A549 (cell line): ENCODE measurements at places on chromosomes 6 and 20. TPM values are rescaled to one million over a fixed set of nuclear protein-coding genes. Genes with fewer than 3 reads are reported as not detected.

DNA sequence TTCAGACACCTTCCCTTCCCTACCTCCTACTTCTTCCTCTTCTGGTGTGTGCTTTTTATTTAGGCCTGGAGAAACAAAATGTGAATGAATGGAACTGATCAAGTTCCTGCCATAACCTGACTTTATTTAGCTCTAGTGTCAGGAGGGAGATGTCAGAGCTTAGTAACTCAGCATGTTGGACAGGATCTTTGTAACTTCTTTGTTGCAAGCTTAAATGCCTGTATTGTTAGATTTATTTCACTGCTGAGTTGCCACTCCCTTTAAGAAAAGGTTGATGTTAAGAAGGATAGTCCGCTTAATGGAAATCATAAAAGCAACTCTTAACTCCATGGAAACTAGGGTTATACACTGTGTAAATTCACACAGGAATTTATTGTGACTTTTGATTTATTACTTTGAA is 2.2 kb downstream of the FAM120B start:
- no peak for DNase-seq

- no peak for DNase-seq
Observed at GRCh38 chr6:121770943-121771342, 335.5 kb downstream of the GJA1 start.

- DNase-seq: no peak
Observed at GRCh38 chr6:129699659-129700058, 10.3 kb downstream of the ARHGAP18 start.

DNA sequence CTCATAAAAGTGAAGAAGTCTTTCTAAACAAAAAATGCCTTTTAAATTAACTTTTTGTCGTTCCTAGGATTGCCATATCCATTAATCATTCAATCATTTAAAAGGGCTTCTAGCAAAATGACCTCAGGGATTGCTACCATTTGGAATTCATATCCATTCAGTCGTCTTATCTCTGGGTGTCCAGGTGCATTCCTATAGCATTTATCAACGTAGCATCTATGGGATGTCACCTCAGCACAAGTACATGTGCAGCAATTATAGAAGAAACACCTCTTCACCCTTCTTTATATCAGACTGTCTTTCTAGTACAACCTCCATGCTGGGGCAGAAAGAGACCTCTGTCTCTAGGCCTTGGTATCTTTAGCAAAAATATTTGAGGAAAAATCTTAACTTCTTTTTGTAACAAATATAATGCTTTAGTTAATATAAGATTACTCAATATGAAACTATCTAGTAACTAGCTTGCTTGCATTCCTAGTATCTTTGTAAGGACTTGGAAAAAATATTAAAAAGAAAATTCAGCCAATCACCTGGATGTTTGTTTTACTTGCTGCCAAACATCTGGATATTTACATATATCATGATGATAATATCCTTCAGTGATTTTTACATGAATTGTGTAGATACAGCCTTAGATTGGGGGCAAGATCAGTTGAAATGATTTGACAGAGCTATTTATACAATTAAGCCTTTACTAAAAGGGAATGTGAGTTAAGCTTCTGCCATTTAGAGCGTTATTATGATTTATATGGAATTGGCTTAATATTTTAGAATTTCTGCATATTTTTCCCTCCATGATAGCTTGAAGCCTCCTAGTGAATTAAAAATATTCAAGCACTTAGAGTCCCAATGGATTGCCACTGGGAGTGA is 356.8 kb downstream of the HDGFL1 start:
- no peak for DNase-seq

GRCh38 chr20:53245574-53245973 is 273.4 kb downstream of the TSHZ2 start:
- DNase-seq: no peak

- DNase-seq: no peak
Observed at GRCh38 chr6:157761331-157761921, 61.6 kb upstream of the SNX9 start.

DNA sequence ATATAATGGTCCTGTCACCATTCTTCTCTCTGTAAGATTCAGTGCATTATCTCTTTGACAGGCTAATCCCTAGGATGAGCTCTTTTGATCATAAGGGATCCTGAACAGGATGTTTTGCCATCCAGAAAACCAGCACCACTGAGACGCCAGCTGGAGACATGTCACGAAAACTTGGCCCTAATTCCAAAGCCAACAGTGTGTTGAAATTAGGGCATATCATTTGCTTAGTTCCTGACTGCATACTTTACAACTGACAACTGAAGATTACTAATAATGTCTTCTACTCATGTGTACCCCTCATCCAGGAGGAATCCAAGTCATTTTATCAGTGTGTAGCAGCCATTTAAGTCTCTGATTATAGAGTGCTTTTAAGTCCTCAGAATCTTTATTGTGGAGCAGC is 243.6 kb downstream of the KCNQ5 start:
- no peak for DNase-seq

GRCh38 chr6:142222022-142222421 is 75.0 kb downstream of the VTA1 start:
- DNase-seq: no peak

DNA sequence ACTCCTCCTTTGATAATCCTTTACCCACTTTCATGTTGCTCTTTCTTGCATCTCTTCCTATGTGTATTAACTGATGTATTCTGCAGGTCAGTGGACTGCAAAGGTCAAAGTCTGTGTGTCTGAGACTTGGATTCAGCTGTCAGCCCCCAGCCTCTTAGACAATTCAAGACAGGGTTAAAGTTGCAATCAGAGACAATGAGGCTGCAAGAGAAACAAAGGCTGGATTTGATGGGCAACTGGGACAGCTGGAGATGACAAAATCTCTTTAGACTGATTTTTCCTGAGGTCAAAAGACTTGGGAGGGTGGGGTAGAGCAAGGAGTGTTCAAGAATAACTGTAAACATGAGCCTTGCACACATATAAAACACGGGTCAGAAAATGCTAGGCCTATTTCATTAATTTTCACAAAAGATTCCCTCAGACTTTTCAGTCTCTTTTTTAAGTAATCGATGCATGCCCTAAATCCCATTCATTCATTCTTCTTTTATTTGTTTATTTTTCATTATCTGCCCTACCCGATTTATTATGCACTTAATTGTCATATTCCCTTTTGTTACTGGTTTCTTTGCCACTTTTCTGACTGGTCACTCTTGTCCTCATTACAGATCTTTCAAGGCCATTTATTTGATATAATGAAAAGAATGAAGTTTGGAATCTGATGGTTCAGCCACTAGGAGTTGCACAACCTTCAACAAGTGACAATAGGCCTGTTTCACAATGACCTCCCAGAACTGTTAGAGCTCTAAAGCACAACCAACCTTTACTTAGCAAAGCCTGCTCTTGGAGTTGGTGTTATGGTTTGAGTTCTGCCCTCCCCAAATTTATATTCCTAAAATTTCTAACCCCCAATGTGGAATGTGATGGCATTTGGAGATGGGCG is 33.8 kb upstream of the AKAP12 start:
- no peak for DNase-seq

GRCh38 chr6:170019818-170020583 is 268.6 kb downstream of the ERMARD start:
- no peak for DNase-seq

DNA sequence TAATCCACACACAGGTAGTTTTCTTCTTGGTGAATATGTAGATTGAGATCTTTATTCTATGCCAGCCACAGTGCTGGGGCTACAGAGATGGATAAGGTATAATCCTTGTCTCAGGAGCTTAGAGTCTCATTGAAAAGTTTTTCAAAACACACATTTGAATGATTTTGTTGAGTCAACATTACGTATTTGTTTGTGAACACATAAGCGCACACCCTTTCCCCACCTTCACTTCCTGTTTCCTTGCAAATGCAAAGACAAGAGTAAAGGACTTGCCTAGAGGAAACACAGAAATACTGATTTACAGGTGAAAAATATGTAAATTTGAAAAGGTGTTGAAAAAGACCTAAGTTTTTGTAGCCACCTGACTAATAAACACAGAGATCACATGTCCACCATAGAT is 27.8 kb downstream of the VAPB start:
- DNase-seq: no peak

DNA sequence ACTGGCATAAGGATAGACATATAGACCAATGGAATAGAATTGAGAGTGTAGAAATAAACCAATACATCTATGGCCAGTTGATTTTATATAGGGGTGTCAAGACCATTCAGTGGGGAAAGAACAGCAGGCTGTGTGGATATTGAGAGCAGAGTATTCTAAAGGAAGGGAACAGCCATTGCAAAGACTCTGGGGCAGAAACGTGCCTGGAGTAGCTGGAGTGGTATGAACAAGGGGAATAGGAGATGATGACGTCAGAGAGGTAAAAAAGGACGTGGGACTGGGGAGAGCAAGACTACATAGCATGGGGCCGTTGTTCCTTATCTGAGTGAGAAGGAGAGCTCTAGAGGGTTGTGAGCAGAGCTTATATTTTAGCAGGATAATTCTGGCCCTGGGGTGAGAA is 85.2 kb downstream of the TOX2 start:
- no peak for DNase-seq

DNA sequence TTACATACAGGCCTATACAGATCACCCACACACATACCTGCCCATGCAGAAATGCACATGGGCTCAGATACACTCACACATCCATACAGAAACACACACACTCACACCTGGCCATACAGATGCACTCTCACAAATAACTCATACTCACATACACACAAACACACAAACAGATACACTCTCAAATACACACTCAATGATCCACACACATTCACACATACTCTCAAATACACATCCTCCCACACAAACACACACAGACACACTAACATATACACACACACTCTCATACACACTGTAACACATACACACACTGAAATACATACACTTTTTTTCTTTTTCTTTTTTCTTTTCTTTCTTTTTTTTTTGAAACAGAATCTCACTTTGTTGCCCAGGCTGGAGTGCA is 90.7 kb downstream of the CDH22 start:
- no peak for DNase-seq

DNA sequence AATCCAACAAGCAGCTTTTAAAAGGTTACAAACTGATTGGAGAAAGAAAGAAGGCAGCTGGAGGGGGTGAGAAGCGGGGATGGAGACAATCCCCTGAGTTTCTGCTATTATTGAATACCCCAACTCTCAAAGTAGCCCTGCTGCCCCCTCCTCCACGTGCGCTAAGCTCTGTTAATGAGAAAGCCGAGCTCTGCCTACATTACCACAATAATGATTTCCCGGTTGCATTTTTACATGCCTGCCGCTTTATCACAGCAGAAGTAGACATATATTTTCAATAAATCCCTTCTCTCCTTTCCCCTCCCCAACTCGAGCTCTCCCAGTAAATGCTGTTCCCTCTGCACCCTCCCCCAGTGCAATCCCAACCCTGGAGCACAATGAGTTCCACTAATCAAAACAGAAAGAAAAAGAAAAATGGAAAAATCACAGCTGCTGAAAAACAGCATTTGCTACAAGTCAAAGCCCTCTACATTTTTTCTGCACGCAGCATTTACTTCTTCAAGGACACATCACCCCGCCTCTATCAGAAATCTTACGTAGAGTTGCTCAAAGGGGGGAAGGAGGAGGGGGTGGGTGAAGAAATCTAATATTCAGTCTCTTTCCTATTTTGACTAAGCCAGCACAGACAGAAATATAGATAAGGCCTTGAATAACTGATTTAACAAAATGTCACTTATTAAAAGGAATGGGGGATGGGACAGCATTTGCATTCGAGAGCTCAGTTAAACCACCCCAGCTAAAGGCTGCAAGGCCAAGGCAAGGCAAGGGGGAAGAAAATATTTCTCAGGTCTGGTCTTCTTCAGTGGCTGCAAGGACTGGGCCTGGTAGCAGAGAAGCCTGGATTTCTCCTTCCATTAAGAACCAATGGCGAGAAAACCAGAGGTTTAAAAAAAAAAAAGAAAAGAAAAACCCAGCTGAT is 10.7 kb downstream of the TRERF1 start:
- DNase-seq: no peak

DNA sequence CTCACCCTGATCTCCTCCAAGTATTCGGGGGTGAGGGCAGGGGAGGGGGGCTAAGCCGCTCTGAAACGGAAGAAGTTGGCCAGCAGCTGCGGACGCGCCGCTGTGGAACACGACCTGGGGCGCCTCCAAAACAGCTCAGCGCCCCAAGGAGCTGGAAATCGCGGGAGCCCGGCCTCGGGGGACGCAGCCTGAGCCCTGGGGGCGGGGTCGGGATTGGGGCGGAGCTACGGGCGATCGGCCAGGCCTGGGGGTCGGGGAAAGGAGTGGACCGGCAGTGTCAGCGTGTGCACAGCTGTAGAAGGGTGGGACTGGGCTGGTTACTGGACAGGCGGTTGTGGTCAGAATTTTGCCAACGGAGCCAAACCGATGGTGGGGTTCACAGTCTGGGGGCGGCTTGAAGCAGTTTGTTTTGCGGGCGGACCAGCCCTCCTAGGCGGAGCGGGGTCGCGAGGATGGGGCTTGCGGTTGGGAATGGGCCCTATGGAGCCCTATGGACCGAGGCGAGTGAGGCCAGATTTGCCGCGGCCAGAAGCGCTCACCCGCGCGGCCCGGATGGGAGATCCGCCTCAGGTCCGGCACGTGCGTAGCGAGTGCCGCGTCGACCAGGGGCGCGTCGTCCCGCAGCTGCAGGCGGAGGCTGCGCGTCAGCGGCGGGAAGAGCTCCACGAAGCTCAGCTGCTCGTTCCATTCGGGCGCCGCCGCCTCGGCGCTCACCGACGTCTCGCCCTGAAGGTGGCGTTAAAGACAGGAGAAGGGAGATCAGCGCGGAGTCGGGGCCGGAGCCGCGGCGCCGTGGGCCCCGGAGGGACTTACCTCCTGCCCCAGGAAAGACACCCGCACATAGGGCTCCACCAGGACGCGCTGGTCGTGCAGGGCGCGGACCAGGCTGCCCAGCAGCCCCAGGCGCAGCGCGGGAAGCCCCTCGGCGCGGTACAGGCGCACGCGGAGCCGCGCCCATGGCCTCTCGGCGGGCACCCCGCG is 14.3 kb upstream of the SPAG4 start:
- peak; percentile 79 for DNase-seq

GRCh38 chr20:64261138-64261537 is 5.6 kb downstream of the PCMTD2 start:
- no peak for DNase-seq

GRCh38 chr6:74734901-74735300 is 471.0 kb downstream of the COL12A1 start:
- no peak for DNase-seq

Gene SMOC2
- polyA plus RNA-seq: not detected in 3 replicates

Gene THEMIS
- polyA plus RNA-seq: not detected in 3 replicates

Gene PTCRA
- not detected in 3 replicates for polyA plus RNA-seq

Gene GID8
- 18.6 to 19.2 TPM (median 19.0 TPM) in 3 replicates for polyA plus RNA-seq

Gene SLC18B1
- polyA plus RNA-seq: 4.2 to 4.5 TPM (median 4.2 TPM) in 3 replicates

Gene KIF25
- 0.06 to 0.49 TPM (median 0.15 TPM) in 3 replicates for polyA plus RNA-seq

Gene TAGAP
- polyA plus RNA-seq: not detected in 3 replicates

Gene CARMIL1
- polyA plus RNA-seq: 9.0 to 11.5 TPM (median 10.8 TPM) in 3 replicates

Gene BTN3A1
- 3.8 to 5.5 TPM (median 4.0 TPM) in 3 replicates for polyA plus RNA-seq

Gene C6orf15
- polyA plus RNA-seq: not detected in 3 replicates
